Stimulated activated CD8-positive, alpha-beta memory T cell treated with anti-CD3 and anti-CD28 coated beads, Interleukin-4, amount 100 ng/mL, for 1 hour (primary cell): ENCODE measurements at places on chromosomes 12 and 14.

DNA sequence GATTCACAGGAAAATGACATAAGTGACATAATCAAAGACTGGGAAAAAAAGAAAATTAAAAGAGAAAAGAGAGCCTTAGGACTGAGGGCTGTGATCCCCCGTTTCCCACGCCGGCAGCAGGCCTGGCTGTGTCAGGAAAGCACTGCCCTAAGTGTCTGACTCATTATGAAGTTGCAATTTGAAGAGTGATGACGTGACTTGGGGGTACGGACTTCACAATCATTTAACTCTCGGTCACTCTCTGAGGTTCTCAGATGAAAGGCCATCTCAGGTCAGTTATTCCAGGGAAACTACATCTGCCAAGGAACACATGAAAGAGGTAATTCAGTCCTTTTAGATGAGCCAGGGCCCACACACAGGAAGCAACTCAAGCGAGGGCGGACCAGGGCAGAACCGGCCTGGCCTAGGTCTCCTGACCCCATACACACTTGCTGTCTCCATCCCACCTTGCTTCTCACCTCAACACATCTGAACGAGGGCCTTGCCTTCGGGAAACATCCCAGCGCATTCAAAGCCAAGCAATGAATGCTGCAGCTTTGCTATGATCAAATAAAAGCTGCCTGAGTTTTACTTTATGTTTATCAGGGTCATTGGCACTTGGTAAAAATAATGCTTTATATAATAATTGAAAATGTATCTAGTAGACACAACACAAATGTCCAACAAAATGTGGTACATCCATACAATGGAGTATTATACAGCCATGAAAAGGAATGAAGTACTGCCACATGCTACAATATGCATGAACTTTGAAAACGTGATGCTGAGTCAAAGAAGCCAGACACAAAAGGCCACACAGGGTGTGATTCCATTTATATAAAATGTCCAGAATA lies 2.7 kb downstream of the SSH1 start:
- DNase-seq: no peak

DNA sequence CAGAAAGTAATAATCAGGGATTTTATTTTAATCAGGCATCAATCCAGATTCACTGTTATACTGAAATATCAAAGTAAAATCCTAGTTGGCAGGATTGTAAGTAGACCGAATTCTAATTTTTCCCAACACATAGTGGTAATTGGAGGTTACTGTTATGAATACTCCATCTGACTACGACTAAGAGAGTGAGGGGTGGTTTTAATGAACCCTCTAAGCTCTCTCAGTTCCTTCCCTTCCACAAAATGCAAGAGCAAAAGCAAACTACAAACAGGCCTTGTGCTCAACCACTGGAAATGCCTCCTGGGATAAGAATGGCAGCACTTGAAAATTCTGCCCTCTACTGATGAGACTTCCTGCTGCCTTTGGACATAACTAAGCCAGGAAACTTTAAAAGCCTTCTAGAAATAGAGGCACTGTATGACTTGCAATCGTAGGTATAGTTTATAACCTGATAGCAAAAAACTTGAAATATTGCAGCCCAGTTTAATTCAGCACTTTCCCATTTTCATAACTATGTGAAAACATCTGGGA lies 184.8 kb downstream of the SLC16A7 start:
- DNase-seq: no peak

DNA sequence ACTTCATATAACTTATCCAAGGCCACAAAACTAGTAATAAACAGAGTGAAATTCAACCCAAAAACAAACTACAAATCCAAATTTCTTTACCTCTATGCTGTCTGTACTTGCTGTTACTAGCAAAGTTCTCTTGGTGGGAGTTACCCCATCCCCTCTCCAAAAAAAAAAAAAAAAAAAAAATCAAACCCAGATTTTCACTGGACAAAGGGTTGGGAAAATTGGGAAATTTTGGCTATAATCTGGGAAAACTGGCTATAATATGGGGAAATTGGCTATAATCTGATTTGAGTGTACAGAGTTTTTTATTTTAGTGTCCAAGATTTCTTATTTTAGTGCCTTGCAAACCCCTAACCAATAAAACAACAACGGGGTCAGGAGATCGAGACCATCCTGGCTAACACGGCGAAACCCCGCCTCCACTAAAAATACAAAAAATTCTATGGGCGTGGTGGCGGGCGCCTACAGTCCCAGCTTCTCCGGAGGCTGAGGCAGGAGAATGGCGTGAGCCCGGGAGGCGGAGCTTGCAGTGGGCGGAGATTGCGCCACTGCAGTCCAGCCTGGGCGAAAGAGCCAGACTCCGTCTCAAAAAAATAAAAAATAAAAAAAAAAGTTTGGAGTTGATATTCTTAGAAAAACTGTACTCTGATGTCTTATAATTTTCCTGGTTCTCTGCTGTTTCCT lies 148.4 kb downstream of the CHST11 start:
- DNase-seq: no peak

- DNase-seq: no peak
These were observed 340.1 kb upstream of the FKBP4 start for GRCh38 chr12:2454601-2455177.
